Spleen (tissue), 13 donors: ENCODE measurements at places on chromosomes 5 and 9.

GRCh38 chr9:12351293-12352044 is 341.7 kb upstream of the TYRP1 start:
- H3K27me3 ChIP-seq: no peaks in the 10 kb centered on the region
- no peaks in the 10 kb centered on the region for H3K4me1 ChIP-seq
- no peak overlapping the region for H3K27ac ChIP-seq

GRCh38 chr9:37026113-37026930 is 7.7 kb downstream of the PAX5 start:
- H3K27me3 ChIP-seq: peaks cover 91% of the 10 kb centered on the region
- H3K27ac ChIP-seq: peak overlapping the region; percentile 26
- peak overlapping the region; percentile 58 for H3K4me3 ChIP-seq
- H3K36me3 ChIP-seq: no peaks in the 10 kb centered on the region

- no peak overlapping the region for H3K4me3 ChIP-seq
- H3K36me3 ChIP-seq: no peaks in the 10 kb centered on the region
- DNase-seq: no peak
Observed at GRCh38 chr5:32791536-32792243, 80.6 kb downstream of the NPR3 start.

- no peaks in the 10 kb centered on the region for H3K36me3 ChIP-seq
- H3K27ac ChIP-seq: no peak overlapping the region
- H3K4me1 ChIP-seq: no peaks in the 10 kb centered on the region
- no peaks in the 10 kb centered on the region for H3K27me3 ChIP-seq
- H3K4me3 ChIP-seq: no peak overlapping the region
Observed at GRCh38 chr5:7686794-7687193, 164.1 kb downstream of the CFAP90 start.

- H3K27me3 ChIP-seq: no peaks in the 10 kb centered on the region
- H3K4me1 ChIP-seq: no peaks in the 10 kb centered on the region
- no peak overlapping the region for H3K27ac ChIP-seq
Observed at GRCh38 chr5:5199495-5199894, 59.4 kb downstream of the ADAMTS16 start.

DNA sequence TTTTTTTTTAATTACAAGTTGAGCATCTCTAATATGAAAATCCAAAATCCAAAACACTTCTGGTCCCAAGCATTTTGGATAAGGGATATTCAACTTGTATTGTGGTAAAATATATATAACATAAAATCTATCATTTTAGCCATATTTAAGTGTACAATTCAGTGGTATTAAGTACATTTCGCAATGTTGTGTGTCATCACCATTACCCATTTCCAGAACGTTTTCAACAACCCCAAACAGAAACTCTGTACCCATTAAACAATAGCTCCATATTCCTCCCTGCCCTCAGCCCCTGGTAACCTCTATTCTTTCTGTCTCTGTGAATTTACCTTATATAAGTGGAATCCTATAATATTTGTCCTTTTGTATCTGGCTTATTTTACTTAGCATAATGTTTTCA is 24.9 kb downstream of the TICAM2 start:
- H3K4me3 ChIP-seq: no peak overlapping the region
- no peak for DNase-seq
